LNCaP clone FGC (cell line): ENCODE measurements at places on chromosomes 1 and 21.

- no peak for DNase-seq
Measured at GRCh38 chr1:55257958-55258357, 42.8 kb upstream of the USP24 start.

GRCh38 chr1:33361532-33362235 lies 40.8 kb upstream of the A3GALT2 start:
- no peak for DNase-seq

DNA sequence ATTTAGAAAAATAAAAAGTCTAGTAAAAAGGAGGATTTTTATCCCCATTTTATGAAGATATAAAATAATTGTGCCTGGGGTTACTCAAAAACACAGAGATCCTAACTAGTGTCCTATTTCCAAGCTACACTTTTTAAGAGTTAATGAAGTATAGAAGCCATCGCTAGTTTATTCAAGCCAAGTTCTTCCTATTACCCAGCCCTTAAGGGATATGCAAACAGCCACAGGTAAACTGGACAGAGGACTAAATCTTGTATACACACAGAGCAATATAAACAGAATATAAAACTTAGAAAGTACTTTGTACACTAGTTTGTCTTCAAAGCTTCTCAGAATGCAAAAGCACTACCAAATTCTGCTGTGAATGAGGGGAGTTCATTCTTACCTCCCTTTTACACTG lies 111.1 kb downstream of the RERE start:
- peak; percentile 62 for DNase-seq

GRCh38 chr1:42876009-42876408 lies 29.6 kb downstream of the ZNF691 start:
- no peak for DNase-seq

- no peak for DNase-seq
Measured at GRCh38 chr1:5385096-5385799, 607.0 kb downstream of the NPHP4 start.

DNA sequence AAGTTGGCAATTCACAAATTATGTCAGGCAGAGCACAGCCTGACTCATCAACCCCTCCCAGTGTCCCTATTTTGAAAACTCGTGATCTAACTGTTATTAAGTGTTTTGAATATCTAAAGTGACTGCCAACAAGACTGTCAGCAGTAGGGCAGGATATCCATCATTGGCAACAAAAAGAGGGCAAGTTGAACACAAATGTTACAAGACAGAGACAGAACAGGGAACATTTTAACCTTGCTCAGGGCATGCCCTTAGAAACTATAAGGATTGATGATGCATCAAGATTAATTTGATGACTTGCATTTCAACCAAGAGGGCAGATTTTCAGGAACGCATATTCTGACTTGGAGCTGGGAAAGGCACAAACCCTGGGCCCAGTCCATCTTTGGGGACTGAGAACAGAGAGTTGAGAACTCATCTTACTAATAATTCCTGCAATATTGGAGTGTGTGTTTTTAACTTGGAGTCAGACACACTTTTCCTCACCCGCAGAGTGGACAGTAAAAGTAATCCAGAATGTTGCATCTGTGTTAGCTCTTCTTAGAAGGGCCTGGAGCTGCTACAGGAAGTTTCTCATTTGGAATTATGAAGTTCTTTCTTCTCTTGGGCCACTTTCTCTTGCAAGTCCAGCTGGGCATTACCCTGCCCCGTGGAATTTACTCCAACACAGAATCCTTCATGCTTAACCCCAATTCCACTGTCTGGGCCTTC lies 317.2 kb downstream of the LTN1 start:
- no peak for DNase-seq

- DNase-seq = no peak
Measured at GRCh38 chr21:19045876-19046275, 642.3 kb upstream of the TMPRSS15 start.

DNA sequence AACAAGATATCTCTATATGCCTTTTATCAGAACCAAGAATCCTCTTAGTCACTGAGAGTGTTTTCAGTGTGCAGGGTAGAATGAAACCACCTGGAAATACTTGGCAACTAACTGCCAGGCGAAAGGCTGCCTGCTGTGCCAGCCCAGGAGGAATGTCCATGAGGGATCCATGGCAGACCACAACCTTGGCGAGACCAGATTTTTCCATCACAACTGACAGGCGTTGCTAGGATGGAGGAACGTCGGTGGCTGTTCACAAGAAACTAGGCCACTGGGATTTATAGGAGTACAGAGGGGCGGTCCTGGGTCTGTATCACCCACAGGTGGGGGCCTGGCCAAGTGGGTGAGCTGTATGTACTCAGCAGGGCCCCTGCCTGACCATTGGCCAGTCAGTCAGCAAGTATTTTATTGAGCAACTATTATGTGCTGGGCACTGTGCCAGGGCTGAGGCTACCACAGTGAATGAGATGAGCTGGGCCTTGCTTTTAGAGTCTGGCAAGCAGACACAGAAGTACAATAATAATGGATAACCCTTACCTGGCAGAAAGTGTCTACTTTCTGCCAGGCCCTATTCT lies 199.4 kb downstream of the FOXD2 start:
- no peak for DNase-seq

DNA sequence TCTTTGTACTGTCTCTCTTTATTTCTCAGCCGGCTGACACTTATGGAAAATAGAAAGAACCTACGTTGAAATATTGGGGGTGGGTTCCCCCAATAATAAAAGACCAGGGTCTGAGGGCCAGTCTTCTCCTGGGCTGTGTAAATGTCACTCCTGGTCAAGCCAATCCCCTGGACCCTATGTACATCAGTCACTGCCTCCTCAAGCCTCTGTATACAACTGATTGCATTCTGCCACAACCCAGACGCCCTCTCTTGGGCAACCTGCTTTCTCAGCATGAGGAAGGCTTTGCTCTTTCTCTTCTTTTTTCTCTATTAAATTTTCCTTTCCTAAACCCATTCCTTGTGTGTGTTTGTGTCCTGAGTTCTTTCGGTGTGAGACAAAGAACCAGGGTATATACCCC lies 84.1 kb upstream of the SERBP1 start:
- DNase-seq = no peak

DNA sequence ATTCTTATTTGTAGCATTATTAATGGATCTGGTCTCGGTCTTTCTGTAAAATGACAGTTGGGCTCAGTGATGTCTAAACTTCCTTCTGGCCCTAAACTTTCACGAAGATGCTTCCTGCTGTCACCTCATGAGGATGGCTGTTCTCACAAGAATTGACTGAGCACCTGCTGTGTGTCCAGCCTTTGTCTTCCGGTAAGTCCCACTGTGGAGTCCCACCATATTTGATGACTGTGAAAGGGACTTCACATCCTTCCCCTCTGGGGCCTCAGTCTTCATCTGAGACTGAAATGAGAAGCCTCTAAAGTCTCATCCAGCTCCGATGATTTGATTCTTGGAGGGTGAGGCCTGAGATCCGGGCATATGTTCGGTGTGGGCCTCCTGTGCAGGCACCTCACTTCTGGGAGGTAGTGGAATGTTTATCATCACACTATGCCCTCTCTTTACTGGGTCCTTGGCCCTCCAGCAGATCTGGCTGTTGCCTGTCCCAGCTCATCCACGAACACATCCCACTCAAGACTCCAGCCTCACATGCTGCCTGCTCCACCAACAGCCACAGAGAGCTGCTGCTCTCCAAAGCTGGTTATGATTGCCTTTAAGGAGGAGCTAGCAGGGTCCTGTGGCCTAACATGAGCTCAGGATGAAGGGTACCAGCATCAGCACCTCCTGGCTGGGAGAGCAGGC lies 95.8 kb downstream of the KCNN3 start:
- DNase-seq = no peak

DNA sequence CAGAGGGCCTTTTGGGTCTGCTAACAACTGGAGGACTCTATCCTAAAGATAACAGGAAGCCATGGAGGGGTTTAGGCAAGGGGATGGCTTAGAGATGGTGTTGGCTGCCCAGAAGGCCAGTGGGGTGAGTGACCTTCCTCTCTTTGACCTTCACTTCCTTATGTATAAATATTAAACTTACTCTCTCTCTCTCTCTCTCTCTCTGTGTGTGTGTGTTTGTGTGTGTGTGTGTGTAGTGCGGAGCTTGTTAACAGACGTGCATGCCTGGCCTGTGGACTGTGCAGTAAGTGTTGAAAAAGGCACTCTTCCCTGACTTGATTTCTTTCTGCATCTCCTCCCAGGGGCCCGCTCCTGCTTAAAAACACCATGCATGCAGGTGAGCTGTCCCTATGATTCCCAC lies 10.0 kb downstream of the MROH7 start:
- DNase-seq = no peak

DNA sequence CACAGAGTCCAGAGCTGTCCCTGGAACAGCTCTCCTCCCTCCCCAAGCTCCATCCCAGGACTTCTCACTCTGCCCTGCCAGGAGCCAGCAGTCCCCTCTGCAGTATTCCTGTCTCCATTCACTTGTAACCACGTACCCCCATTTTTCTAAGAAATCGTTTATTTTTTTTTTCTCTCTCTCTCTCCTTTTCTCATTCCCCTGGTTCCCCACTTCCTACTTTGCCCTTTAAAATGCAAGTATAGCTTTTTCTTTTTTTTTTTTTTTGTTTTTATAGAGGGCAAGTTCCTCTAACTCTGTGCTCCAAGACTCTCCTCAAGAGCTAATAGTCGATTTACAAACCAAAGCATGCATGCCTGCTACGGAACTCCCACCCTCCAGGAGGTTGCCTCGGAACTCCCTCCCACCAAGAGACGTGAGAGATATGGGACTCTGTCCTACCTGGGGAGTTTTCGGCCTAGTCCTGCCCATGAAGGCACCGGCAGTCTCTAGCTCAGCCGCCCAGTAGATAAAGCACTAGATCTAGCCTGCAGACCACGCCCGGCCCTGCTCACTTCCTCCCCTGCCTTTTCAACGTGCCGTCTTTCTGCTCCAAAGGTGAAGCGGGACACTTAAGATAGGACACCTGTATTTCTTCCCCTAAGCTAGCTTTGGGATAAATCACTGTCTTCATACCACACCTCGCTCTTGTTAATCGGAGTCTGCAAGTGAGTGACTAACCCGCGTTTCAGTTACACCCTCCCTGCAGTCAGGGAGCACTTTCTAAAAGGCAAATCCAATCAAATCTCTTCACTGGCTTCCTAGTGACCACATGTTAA lies 27.7 kb downstream of the TNFRSF9 start:
- no peak for DNase-seq

- no peak for DNase-seq
Measured at GRCh38 chr21:38181096-38181495, 75.7 kb upstream of the KCNJ15 start.

GRCh38 chr1:226051365-226051764 lies 11.2 kb upstream of the H3-3A start:
- no peak for DNase-seq

DNA sequence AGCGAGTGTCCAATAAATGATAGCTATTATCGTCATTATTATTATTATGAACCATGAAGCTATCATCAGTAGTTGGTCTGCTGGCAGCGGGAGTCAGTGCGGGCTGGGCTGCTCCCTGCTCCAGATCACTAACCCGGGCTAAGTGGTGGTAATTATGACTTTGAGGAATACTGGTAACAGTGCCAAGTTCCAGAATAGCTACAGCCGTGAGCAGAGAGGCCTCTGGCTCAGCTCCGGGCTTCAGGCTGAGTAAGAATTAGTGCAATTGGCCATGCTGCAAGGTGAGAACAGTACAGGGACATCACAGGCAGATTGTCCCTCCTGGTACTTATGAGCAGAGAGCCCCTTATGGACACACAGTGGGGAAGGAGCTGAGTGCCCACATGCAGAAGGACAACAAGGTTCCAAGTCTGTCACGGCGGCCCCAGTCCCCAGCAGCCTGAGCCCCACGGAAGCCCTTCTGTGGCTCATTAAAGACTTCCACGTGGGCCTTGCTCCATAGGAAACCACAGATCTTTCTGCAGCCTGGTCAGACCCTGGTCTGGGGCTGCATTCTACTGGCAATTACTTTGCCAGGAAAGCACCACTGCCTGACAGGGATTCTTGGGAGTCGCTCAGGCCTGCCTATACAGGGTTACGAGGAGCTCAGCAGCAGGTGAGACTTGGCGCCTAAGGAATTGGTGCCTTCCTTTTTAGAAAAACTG lies 235.1 kb downstream of the RRAGC start:
- DNase-seq = no peak

DNA sequence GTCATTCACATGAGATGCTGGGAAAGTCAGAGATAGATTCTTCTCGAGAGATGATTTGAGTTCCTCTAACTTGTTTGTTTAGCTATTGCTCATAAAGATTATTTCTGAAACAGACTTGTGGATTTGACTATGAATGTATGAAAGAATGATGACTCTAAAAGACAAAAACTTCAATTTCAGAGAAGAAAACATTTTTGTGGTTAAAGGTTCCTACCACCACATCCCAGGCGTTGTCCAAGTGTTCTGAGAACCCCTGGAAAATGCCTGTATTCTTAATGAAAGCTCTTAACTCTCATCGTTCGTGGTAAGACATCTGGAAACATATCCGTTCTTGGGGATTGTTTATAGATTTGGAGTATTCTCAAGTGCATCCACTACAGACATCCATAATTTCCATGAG lies 228.7 kb downstream of the BARHL2 start:
- DNase-seq = no peak

GRCh38 chr1:228902781-228903433 lies 167.6 kb downstream of the RHOU start:
- peak; percentile 95 for DNase-seq

DNA sequence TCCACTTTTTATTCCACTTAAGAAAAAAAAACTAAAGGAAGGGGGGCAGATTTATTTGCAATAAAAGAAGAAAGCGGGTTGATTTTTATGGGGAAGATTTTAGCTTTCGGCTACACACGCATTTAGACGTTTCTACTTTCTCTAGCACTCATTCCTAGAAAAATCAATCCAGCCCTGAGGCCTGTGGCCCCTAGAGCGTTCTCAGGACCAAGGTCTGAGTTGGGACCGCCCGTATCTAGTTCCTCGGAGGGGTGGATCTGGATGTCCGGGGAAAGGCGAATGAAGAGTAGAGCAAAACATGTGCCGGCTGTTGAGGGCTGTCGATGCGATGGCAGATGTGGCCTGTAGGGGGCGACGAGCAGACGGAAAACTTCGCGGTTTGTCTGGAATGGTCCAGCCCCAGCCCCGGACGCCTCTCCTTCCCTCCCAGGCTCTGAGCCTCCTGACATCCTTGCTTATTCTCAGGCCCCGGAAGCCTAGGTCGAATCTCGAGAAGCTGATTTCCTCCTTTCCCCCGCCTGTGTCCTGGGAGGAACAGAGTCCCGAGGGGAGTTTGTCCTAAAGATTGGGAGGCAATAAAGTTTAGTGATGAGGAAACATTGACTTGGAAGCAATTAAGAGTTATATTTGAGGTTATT lies 5.2 kb downstream of the FOXD3 start:
- DNase-seq = no peak

DNA sequence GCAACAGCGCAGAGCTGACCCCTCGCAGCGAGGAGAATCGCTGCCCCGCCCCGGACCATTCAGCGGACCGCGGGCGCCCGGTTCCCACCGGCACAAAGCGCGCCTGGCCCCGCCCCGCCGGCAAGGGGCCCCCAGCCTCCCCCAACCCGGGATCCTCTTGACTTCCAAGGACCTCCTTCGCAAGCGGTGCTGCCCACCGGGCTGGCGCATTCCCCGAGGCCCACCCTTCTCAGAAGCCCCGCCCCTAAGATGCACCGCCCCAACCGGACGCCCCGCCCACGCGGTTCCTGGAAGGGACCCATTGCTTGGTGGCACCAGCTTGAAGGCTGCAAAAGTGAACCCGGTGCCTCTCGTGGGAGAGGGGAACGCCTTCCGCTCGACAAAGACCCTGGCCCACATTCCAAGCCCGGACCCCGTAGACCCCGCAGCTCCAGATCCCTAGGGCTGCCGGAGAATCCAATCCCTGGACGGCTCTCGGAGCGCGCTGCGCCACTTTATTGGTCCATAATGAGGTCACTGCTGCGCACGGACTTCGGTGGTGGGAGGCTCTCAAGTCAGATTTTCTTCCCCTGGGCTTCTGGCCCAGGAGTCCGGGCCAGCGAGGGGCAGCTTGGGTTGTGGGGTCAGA lies 2.0 kb downstream of the HES3 start:
- no peak for DNase-seq

GRCh38 chr1:14940285-14940870 lies 213.2 kb upstream of the TMEM51 start:
- DNase-seq = no peak
